Calu3 (cell line): ENCODE measurements at places on chromosomes 5 and 9. TPM values are rescaled to one million over a fixed set of nuclear protein-coding genes. Genes with fewer than 3 reads are reported as not detected.

IFNA14 gene
- not detected in 2 replicates for total RNA-seq

SPINK13 gene
- not detected in 2 replicates for total RNA-seq

SMIM27 gene
- total RNA-seq, result 4.1 and 4.4 TPM in 2 replicates

RGMB gene
- 34.5 and 35.8 TPM in 2 replicates for total RNA-seq

ACSL6 gene
- total RNA-seq, result 0.24 and 0.86 TPM in 2 replicates

ENHO gene
- not detected in 2 replicates for total RNA-seq

RGS14 gene
- total RNA-seq, result 12.9 and 13.0 TPM in 2 replicates

DMGDH gene
- 1.1 and 1.3 TPM in 2 replicates for total RNA-seq

FAM151B gene
- total RNA-seq, result 1.3 and 2.0 TPM in 2 replicates
